Fibroblast of villous mesenchyme (primary cell): ENCODE measurements at places on chromosomes 2 and 18. TPM values are rescaled to one million over a fixed set of nuclear protein-coding genes. Genes with fewer than 3 reads are reported as not detected.

DNA sequence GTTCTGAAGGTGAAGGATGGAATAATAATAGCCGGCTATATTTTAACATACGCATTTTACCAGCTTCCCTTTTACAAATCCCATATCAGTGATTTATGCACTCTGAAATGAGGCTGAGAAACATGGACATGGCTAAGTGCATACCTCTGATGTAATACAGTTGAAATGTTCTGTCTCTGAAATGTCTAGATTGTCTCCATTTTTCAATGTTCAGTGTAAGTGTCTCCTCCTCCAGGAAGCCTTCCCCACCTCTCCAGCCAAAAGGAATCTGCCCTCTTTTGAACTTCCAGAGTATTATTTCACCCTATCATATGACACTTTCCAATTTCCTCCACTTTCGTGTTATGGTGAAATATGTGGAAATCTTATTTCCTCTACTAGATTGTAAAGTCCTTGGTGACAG is 29.5 kb upstream of the ME2 start:
- DNase-seq: peak; percentile 48

- peak; percentile 30 for DNase-seq
Measured at GRCh38 chr2:238382381-238382781, 44.3 kb upstream of the ASB1 start.

GRCh38 chr2:43133336-43133707 is 93.1 kb downstream of the ZFP36L2 start:
- no peak for DNase-seq

The CYP1B1 gene
- total RNA-seq: 6.5 and 9.3 TPM in 2 replicates

DNA sequence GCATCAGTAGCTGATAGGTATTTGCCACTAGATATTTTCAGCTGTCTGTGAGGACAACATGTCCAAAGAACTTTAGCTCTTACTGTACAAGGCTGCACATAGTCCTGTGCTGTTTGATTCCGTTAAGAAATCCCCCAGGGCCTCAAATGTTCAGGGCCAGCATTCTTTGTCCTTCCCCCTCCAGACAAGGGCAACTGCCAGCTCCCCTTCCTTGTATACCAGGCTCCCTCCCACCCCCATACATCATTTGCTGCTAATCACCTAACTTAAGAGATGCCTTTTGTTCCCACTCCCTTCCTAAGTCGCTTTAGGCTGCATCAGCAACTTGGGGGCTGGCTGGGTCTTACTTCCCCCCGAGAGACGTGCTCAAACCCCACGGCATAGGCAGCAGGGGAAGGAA is 138.7 kb downstream of the CDH20 start:
- DNase-seq: no peak

- DNase-seq: no peak
Measured at GRCh38 chr2:173872714-173873113, 92.5 kb downstream of the SP3 start.

The RAB6D gene
- under 0.01 TPM in 1 of 2 replicates, not detected in the other for total RNA-seq

DNA sequence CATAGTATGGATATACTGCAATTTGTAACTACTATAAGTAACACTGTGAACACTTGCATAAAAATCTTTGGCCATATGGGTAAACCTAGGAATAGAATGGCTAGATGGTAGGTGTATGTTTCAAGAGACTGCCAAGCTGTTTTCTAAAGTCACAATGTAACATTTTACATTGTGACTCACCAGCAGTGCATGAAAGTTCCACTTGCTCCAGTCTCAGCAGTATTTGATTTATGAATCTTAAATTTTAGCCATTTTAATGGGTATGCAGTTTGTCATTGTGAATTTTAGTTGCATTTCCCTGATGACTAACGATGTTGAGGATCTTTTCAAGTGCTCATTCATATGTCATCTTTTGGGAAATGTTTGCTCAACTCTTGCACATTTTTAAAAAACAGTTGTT is 86.1 kb downstream of the FARSB start:
- DNase-seq: peak; percentile 57

The UGT1A3 gene
- not detected in 2 replicates for total RNA-seq

The RBFA gene
- 22.5 and 27.4 TPM in 2 replicates for total RNA-seq

The RND3 gene
- 635 and 1,266 TPM in 2 replicates for total RNA-seq

The ANKRD30BL gene
- not detected in 2 replicates for total RNA-seq

- no peak for DNase-seq
Measured at GRCh38 chr2:119282996-119283511, 59.4 kb downstream of the STEAP3 start.

- no peak for DNase-seq
Measured at GRCh38 chr2:29920631-29921559, 491 bp downstream of the ALK start.

DNA sequence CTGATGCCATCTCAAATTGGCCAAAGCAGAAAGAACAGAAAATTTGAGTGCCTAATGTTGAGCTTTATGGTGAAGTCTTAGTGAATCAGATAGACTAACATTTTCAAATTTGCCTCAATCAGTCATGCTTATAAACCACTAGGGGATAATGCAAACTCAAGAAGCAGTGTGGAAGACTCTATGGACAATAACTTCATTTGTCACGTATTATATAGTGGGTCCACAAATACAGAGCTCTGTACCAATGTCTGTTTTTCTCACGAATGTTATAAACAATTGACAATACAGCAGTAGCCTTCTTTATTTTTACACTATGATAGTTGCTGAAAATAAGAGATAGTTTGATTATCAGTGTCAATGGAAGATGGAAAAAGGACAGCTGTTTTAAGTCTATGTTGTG is 190.8 kb upstream of the SLC8A1 start:
- DNase-seq: no peak

GRCh38 chr2:177689623-177690022 is 297.1 kb downstream of the AGPS start:
- no peak for DNase-seq

The CCT7 gene
- total RNA-seq: 247 and 330 TPM in 2 replicates

The IL1R1 gene
- 35.8 and 62.6 TPM in 2 replicates for total RNA-seq

- DNase-seq: no peak
Measured at GRCh38 chr2:156897548-156897947, 360.0 kb upstream of the GALNT5 start.

- no peak for DNase-seq
Measured at GRCh38 chr2:190181123-190181669, 118.7 kb upstream of the MSTN start.

DNA sequence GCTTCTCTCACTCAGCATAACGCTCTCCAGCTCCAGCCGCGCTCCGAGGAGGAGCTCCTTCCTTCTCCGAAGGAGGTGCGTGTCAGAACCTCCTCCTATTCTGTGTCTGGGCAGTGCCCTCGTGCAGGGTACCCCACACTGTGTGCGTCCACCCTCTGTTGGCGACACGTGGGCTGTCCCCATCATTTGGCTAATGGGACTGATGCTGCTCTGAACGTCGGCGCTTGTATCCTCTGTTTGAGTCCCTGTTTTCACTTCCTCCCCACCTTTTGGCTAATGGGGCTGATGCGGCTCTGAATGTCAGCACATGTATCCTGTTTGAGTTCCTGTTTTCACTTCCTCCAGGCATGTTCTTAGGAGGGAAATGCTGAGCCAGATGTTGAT is 22.2 kb downstream of the KCNG2 start:
- no peak for DNase-seq

DNA sequence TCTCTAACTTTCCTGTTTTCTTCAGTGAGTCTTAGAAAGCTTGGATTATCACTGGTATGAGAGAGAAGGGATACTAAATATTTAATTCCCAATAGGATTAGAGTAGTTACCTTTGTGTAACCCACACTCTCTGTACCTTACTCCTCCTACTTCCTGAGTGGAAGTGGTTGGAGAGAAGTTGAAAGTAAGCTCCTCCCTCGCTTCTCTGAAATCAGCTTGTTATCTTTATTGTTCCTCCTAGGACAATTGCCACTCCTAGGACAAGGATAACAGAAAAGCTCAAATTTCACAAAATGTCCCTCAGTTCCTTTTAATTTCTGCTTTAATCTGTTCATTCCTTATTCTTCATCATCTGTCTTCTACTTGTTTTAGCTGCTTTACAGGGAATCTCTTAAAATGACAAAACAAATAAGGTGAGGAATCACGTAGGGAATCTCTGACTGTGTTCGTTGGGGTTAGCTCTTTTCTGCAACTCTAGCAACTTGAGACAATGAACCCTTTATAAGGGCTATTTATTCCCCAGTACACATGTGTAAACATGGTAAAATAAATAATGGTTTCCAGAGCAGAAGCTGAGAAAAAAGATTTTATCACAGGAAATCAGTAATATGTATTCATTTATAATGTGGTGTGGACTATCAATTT is 8.6 kb downstream of the ITPRID2 start:
- no peak for DNase-seq

The SCN1A gene
- under 0.01 TPM in 1 of 2 replicates, not detected in the other for total RNA-seq

GRCh38 chr2:164811819-164812218 is 29.8 kb downstream of the COBLL1 start:
- no peak for DNase-seq

GRCh38 chr2:75065402-75066008 is 107.1 kb downstream of the POLE4 start:
- DNase-seq: no peak

- DNase-seq: no peak
Measured at GRCh38 chr2:232528746-232529460, 2.9 kb downstream of the CHRND start.

The ABHD1 gene
- under 0.01 TPM in 1 of 2 replicates, not detected in the other for total RNA-seq

DNA sequence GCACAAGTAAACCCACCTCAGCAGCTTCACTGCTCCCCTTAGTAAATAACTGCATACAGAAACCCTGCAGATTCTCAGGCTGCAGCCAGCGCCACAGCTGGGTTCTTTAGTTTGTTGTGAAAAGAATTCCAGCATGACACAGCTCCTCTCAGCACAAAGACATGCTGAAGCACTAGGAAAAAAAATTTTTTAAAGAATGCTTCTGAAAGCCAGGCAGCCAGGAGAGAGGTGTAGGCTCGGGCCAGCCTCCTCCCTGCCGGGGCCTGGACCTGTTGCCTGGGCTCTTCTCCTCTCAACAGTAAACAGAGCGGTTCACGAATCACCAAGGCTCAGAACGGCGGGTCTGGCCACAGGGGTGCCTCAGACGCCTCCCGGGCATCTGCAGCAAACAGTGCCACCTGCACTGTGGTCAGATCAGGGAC is 95.7 kb upstream of the POU3F3 start:
- no peak for DNase-seq

DNA sequence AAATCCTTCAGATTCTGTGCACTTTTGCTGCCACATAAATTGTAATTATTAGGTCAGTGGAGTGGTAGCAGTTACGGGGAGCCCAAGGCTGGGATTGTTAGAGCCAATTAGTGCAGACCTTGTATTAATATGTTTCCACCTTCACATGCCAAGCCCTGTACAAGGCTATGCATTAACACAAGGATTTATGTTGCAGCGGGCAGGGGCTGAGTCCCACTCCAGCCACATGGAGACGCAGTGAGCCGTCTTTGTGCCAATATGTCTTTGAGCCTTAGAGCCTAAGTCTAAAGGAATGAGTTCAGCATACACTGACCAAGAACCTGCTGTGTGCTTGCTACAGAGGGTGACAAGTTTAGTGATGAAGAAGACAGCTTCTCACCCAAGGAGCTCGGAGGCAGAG is 238.2 kb downstream of the TSN start:
- no peak for DNase-seq

- peak; percentile 73 for DNase-seq
Measured at GRCh38 chr2:133077269-133077822, 407.3 kb upstream of the LYPD1 start.

The RNF152 gene
- 11.7 and 17.4 TPM in 2 replicates for total RNA-seq

- DNase-seq: peak; percentile 45
Measured at GRCh38 chr18:10713409-10713808, 187.6 kb downstream of the NAPG start.

DNA sequence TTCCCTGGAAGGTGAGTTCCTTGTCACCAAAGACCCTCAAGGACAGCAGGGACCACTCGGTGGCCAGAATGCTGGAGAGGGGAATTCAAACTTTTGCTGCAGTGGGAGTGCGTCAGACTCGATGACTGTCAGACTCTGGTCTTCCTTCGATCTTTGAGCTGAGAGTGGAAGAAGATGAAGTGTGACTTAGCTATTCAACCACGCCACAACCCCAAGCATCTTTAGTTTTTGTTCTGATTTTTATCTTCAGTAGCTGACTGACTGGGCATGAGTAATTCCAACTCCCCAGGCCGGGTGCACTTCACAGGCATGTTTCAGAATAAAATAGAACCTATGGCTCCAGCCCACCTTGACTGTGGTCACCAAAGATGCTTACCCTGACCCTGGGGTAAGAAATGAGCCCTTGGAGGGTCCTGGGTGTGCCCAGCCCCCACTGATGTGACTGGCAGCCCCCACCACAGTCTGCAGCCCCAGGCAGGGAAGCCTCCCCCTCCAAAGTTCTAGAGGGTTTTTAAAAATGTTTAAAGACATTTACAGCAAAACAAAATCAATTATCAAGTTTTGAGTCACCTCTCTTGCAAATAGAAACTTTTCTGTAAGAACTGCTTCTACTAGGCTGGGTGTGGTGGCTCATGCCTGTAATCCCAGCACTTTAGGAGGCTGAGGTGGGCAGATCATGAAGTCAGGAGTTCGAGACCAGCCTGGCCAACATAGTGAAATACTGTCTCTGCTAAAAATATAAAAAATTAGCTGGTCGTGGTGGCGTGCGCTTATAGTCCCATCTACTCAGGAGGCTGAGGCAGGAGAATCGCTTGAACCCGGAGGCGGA is 24.9 kb upstream of the YWHAQ start:
- peak; percentile 80 for DNase-seq

DNA sequence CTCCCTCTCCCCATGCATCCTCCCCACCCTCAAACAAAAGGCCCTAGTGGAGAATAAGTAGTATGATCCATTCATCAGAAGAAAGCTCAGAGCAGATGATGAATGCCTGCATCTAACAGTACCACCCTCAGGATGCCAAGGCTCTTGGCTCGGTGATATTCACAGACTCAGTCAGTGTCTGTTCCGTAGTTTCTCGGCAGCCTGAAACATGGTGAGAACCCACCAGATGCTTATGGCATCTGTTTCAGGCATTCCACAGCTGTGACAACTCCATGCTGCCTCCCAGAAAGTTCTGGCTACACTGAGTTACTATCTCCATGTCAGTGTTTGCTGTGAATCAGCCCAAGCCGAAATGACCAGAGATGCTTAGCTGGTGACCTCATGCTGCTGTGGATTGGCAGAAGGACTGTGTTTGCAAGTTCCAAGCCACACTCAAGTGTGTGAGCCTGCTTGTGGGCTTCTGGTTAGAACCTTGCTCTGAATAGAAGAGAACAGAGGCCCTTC is 83.9 kb downstream of the WDSUB1 start:
- peak; percentile 97 for DNase-seq

The RGPD3 gene
- 0.32 and 0.43 TPM in 2 replicates for total RNA-seq

The KCNF1 gene
- not detected in 2 replicates for total RNA-seq

GRCh38 chr2:219017201-219017931 is 23.9 kb downstream of the CFAP65 start:
- no peak for DNase-seq

DNA sequence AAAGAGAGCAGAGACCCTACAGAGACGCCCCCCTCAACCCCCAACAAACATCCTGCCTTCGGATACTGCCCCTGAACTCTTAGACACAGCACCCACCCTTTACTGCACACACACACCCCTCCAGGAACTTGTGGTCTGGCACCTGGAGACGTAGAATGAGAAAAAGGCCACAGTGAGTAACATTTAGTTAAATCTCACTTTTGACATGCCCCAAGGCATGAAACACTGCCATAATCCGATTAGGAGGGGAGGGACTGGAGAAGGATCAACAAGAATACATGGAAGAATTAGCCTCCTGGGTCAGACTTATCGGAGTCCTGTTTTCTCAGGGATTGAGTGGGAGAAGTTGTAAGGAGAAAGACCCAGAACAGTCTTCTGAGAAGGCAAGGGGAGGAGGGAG is 4.1 kb downstream of the CDK5R2 start:
- no peak for DNase-seq
